ENCODE measurements at places on chromosomes 13 and 19. TPM values are rescaled to one million over a fixed set of nuclear protein-coding genes. Genes with fewer than 3 reads are reported as not detected.

ZMYM2 gene
- total RNA-seq: 75.3 TPM

ZNF737 gene
- 6.0 TPM for total RNA-seq

ZNF493 gene
- total RNA-seq: 8.0 TPM

ERICH6B gene
- total RNA-seq: not detected

SLITRK5 gene
- total RNA-seq: 0.04 TPM

DCT gene
- total RNA-seq: not detected

MEDAG gene
- 30.2 TPM for total RNA-seq

PRR36 gene
- total RNA-seq: not detected

ACP5 gene
- total RNA-seq: not detected

ZNF235 gene
- 5.2 TPM for total RNA-seq

ZNF850 gene
- total RNA-seq: 3.6 TPM

ZNF45 gene
- 11.2 TPM for total RNA-seq

ADGRE3 gene
- not detected for total RNA-seq

CBY2 gene
- total RNA-seq: not detected
